ENCODE measurements at places on chromosomes 5 and 9. TPM values are rescaled to one million over a fixed set of nuclear protein-coding genes. Genes with fewer than 3 reads are reported as not detected.

Gene OMD
- 3.7 TPM for total RNA-seq

Gene C9orf43
- 0.25 TPM for total RNA-seq

Gene PCDHA9
- total RNA-seq: 12.3 TPM

Gene CCDC183
- 2.2 TPM for total RNA-seq

Gene ANGPTL2
- 3.7 TPM for total RNA-seq

Gene TERT
- not detected for total RNA-seq

Gene DBH
- total RNA-seq: not detected

Gene ZNF618
- total RNA-seq: 6.4 TPM

Gene QRFP
- total RNA-seq: not detected

Gene SLC36A3
- total RNA-seq: not detected

Gene TRPM6
- 0.74 TPM for total RNA-seq

Gene MCTP1
- total RNA-seq: 54.1 TPM

Gene EIF4EBP3
- total RNA-seq: not detected

Data from temporal lobe (tissue), 4 donors.